ENCODE measurements at places on chromosomes 1 and 21. TPM values are rescaled to one million over a fixed set of nuclear protein-coding genes. Genes with fewer than 3 reads are reported as not detected.

Gene PPFIA4
- 4.4 TPM for polyA plus RNA-seq

DNA sequence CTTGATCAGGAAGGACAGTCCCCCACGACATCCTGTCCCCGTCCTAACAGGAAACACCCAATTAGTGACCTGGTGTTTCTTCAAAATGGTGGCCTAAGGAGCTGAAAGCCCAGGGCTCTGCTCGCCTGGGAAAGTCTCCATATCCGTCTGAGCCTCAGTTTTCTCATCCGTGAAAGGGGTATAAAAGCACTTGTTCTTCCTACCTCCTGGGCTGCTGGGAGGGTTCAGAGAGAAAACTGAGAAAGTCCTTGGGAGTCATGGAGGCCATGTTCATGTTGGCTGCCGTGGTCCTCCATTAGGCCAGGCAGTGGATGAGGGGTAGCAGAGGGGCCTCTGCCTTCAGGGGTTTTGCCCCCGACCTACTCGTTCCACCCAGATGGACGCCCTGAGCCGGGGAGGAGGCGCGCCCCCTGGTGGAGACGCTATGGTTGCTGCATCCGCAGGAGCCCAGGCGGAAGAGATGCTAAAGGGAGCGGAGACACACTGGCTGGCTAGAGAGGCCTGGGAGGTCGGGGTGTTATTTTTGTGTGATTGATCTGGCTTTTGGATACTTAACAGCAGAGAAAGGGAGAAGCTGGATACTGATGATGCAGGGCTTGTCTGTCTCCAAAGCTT is 113.5 kb downstream of the PRDM2 start:
- DNase-seq, result peak; percentile 36

- DNase-seq, result no peak
These were observed 75.3 kb upstream of the KIAA0040 start for GRCh38 chr1:175267716-175268416.

DNA sequence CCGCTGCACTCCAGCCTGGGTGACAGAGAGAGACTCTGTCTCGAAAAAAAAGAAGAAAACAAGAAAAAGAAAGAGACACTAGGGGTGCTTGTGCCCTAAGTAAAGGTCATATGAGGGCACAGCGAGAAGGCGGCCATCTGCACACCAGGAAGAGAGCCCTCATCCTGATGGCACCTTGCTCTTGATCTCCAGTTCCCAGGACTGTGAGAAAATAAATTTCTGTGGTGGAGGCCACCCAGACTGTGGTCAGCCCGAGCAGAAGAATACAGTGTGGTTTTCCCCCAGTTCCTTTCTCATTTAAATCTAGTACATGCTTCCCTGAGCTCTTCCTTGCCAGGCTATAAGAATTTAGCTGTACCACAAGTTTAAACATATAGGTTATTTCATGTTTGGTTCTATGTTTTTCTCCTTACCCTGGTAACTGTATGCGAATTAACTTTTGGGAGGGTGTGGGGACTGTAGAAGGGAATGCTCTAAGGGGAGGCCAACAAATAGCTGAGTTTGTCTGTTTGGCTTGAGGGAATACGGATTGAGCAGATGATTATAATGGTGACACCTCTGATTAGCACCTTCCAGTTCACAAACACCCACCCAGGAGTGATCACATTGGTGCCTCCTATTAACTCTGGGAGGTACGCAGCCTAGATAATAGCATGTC is 119.6 kb upstream of the ERRFI1 start:
- no peak for DNase-seq

DNA sequence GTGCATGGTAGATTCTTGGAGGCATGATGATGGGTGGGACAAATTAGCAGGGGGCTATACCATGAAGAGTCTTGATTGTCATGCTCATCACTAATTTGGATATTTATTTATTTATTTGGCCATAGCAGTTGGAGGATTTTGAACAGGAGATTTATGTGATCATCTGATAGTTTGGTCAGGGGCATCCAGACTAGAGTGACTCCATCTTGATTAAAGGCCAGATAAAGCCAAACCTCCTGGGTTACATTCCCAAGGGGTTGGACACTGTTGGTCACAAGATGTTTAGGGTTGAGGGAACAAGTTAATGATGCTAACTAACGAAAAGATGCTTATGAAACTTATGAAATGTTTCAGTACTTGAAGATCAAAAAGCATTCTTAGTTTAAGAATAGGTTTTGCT is 139.8 kb downstream of the MAST2 start:
- no peak for DNase-seq
